Naive thymus-derived CD4-positive, alpha-beta T cell (primary cell): ENCODE measurements at places on chromosomes 3 and 15. TPM values are rescaled to one million over a fixed set of nuclear protein-coding genes. Genes with fewer than 3 reads are reported as not detected.

DNA sequence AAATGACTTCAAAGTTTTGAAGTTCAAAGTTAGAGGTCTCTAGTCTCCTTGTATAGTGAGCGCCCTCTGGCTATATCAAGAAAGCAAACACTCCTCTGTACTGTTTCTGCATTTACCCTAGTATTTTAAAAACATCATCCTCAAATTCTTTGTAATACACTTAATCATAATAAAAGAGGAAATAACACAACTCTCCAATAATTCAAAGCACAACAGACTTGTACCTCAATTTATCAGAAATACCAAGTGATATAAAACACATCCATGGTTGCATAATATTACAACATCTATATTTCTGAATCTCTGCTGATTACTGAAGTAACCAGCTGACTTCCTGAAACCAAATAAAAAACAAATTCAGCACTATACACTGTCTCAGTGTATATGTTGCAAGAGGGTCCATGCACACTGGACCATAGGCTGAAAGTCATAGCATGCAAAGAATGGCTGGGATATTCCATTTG is 12.5 kb downstream of the PLOD2 start:
- DNase-seq = no peak

- DNase-seq = no peak
Measured at GRCh38 chr3:151919446-151919845, 46.0 kb downstream of the SUCNR1 start.

Gene CPEB1
- polyA plus RNA-seq = 0.07 TPM

Gene TNFSF10
- polyA plus RNA-seq = 60.9 TPM

- DNase-seq = no peak
Measured at GRCh38 chr3:15272426-15273196, 59.8 kb downstream of the SH3BP5 start.

GRCh38 chr15:92323525-92323924 is 70.2 kb upstream of the ST8SIA2 start:
- DNase-seq = no peak

GRCh38 chr3:59081071-59081470 is 31.2 kb upstream of the CFAP20DC start:
- DNase-seq = no peak

Gene GOLGA8T
- not detected for polyA plus RNA-seq

DNA sequence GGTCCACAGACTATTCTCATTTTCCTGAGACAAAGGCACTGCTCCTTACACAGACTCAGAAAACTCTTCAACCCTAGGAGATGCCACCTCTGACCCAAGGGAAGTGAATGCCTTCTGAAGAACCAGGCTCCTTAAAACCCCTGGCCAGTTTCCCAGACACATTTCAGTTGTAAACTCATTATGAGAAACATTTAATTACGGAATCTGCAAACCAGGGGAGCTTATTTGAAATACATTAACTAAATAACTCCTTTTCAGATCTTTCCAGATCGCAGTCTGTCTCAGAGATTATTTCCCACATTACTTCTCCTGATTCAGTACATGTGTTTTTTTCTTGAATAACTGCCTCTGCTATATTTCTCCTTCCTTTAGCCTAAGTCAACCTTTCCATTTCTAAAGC is 17.6 kb downstream of the MYO5A start:
- no peak for DNase-seq

DNA sequence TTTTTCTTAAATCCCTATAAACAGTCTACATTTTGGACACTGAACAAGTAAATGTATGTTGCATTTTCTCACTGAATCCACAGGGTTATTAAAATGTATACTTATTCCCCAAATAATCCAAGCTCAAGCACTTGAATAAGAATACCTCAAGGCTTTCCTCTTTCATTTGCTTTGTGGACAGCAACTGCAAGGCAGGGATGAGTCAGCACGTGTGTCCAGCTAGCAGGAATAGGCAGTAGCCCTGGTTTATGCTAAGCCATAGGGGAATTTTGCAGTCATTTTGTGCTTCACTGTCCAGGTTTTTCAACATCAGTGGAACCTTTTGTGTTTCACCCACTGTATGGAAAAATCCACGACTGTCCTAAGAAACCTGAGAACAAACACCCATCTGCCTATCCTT is 96.7 kb upstream of the KCNMB2 start:
- DNase-seq = no peak

Gene H1-8
- not detected for polyA plus RNA-seq

DNA sequence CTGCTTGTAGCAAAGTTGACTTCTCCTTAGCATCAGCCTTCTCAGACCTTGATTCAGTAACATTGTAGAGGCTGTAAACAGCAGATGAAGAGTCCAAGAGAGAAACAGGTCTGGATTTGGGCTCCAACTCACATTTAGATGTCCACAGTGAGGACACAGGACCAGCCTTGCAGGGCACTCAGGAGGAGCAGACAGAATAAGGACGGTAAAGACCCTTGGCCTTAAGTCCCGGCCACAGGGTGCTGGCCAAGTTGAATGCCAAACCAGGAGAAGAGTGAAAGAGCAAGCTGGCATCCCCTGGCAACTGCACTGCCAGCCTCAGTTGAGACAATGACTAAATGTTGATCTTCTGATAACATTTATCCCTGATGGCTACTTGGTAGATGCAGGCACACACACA is 136.3 kb downstream of the LRRK1 start:
- DNase-seq = no peak

GRCh38 chr3:26753095-26753494 is 130.5 kb downstream of the LRRC3B start:
- no peak for DNase-seq

DNA sequence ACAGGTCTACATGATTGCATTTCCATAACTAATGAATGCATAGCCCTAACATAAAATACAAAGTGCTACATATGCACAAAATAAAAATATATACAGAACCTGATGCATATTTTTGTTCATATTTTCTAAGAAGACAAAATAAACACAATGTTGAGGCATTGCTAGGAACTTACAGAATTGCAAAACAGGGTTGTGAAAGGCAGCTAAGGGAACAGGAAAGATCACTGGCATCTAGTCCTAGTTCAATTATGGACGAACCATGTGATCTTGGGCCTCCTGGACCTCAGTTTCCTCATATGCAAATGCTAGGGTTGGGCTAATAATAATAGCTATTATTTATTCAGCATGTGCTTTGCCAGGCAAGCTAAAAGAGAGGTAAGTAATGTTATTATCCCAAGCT is 15.5 kb upstream of the NCEH1 start:
- no peak for DNase-seq

GRCh38 chr15:85831415-85832113 is 36.8 kb upstream of the KLHL25 start:
- DNase-seq = peak; percentile 12

DNA sequence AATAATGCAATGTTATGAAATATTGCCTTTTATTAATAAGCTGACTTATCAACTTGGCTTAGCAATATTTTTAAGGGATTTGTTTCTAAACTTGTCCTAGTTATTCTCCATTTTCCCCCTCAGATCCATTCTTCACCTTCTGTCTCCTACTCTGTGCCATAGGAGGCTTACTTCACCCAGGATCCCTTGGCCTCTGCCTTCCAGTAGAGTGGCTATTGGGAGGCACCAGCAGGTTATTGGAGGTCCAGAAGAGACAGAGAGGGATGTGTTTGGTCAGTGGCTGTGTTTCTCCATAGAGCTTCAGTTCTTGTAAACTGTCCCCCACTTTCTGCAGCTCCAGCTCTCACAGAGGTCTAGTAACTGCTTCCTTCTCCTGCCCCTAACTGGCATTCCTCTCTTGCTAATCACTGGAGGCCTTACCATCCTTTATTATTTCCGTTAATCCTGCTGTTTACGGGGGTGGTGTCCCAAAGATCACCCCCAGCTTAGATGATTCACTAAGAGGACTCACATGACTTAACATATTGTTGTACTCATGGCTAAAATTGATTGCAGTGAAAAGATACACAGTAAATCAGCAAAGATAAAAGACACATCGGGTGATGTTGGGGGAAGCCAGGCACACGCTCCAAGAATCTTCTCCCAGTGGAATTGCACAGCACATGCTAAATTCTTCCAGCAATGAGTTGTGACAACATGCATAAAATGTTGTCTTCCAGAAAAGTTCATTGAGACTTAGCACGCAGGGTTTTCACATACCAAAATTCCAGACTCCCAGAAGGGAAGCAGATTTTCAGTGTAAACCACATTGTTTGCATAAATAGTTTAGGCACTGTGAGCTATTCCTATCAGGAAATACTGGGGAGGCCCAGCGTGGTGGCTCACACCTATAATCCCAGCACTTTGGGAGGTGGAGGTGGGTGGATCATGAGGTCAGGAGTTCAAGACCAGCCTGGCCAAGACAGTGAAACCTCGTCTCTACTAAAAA is 67.5 kb downstream of the RPL22L1 start:
- DNase-seq = no peak

Gene GPR171
- 65.5 TPM for polyA plus RNA-seq

GRCh38 chr3:84194029-84194428 is 764.8 kb upstream of the CADM2 start:
- DNase-seq = no peak

DNA sequence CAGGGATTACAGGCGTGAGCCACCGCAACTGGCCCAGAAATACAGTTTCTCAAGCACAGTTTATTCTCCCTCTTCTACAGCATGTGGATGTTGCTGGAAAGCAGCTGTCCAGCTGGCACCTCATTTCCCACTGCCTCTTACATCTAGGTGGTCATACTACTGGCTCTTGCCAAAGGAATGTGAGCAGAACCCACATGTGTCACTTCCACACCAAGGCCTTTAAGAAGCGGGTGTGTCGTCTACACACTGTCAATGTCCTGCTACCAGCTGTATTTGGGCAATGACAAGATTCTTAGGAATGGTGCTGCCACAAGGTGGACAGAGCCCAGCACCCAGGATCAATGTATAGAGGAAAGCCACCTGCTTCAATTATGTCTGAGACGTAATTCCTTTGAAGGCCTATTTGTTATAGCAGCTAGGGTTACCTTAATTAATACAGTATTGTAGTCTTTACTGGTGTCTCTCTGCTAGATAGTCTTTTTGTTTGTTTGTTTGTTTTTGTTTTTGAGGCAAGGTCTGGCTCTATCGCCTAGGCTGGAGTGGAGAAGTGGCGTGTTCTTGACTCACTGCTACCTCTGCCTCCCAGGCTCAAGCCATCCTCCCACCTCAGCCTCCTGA is 15.1 kb upstream of the RAB7A start:
- no peak for DNase-seq

Gene TIMP4
- not detected for polyA plus RNA-seq

- peak; percentile 93 for DNase-seq
Measured at GRCh38 chr3:197711973-197712707, 24.6 kb downstream of the RUBCN start.

Gene C2CD4B
- polyA plus RNA-seq = not detected

Gene SEMA5B
- not detected for polyA plus RNA-seq

DNA sequence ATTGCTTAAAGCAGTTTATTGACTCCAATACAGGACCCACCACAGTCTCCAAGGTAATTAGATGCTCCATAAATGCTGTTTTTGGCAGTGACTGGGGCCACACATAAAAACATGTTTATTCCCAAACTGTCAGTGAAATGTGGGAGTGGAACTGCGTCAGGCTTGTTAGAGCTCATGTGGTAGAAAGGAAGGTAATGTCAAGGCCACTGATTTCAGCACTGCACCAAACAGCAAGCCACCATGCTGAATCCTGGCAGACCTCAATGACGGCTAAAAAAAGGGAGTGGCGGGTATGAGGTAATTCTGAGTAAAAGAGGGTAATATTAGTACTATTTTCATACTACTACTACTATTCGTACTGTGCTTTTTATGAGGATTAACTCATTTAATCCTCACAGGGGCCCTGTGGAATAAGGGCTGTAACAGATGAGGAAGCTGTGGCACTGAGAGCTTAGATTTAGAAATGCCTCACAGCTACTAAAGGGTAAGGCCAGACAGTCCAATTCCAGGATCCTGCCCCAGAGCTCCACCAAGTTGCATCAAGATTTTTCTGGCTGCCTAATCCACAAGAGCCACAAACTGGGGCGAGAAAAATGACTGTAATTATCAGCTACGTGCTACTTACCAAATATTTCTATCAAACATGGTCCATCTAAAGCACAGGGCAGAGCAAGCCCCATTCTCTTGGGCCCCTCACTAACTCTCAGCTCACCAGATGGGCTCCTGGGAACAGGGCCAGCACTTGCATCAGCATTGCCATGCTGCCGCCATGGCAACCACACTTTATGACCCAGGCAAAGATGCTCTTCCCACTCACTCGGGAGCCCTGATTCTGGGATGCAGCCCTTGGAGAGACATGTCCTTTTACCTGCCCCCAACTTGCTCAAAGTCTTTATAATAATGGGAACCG is 83.6 kb upstream of the SPATA12 start:
- DNase-seq = no peak

Gene KIF23
- polyA plus RNA-seq = not detected

Gene ARPP21
- not detected for polyA plus RNA-seq

Gene GORASP1
- 14.8 TPM for polyA plus RNA-seq

DNA sequence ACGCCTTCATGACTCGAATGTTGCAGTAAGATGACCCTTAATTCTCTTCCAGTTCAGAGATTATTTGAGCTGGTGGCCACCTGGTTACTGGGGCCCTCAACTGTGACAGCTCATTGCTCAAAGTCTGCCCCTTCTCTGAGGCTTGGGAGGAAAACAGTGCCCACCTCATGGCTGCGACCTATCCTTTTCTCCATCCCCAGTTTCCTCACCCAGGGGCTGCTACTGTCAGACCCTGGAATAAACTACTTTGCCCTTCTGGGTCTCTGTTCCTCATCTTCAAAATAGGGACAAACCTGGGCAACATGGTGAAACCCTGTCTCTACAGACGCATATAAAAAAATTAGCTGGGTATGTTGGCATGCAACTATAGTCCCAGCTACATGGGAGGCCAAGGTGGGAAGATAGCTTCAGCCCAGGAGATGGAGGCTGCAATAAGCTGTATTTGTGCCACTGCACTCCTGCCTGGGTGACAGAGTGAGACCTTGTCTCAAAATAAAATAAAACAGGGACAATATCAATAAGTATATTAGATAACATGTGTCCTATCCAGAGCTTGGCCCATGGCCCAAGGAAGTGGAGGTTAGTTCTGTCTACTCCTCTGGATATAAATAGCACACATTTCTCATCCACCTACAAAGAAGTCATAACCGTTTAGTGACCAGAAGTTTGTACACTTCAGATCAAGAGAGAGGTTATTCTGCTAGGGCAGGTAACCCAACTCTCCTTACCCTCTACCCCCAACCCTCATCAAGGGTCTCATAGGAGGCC is 2.2 kb upstream of the RASL12 start:
- DNase-seq = no peak

DNA sequence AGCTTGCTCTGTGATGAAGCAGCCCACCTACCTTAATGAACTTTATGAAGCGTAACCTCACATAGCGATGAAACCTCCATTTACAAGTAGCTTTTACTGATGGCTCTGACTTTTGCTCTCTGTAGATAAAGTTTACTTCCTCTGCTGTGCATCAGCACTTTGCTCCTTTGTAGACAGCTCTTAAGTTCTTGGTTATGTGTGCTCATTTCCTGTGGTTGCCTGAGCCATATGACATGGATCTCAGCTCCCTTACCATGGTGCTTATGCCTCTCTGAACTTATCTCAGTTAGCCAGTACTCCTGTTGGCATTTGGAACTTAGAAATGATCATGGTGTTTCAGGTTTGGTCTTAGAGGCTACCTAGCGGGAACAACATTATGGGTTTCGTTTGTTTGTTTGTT is 7.8 kb downstream of the MFSD1 start:
- no peak for DNase-seq

- DNase-seq = no peak
Measured at GRCh38 chr3:111961461-111962164, 17.2 kb upstream of the ABHD10 start.
